ENCODE measurements at places on chromosomes 12 and 14. TPM values are rescaled to one million over a fixed set of nuclear protein-coding genes. Genes with fewer than 3 reads are reported as not detected.
A peak's percentile ranks its signal among the peaks of the same experiment; 100 is the strongest.

Gene CMAS
- total RNA-seq = 40.3 TPM

DNA sequence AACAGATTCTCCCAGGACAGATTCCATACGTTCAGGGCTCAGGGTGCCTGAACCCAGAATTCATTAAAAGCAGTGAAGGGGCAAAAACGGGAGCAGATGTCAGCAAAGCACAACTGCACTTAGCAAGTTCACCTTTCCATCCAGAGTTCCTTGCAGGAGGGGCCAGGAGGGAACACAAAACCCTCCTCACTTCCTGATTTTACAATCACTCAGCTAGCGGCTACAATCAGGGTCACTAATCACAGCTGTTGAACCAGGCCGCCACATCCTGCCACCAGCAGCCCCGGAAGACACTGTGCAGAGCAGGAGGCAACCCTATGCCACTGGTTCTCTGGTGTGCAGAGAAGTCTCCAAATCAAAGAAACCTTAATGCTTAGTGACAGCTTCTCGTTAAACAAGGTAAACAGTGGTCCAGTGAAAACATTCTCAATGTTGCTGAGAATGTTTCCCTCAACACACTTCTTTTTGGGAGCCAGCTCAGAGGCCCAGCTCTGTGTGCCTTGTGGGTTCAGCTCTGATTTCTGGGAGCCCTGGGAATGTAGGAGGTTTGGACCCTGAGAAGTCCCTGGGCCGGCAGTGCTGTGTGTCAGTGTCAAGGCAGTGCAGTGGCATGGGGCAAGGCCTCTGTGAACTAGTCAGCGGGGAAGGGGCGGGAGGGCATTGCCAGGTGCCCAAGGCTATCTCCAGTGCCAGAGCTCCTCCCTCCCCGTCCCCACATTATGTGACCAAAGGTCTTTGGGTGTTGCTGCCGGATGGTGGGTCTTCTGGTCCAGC is 54.5 kb downstream of the VCPKMT start:
- DNase-seq = peak; percentile 88

GRCh38 chr12:127830065-127830460 is 436.9 kb upstream of the TMEM132C start:
- no peak for DNase-seq

DNA sequence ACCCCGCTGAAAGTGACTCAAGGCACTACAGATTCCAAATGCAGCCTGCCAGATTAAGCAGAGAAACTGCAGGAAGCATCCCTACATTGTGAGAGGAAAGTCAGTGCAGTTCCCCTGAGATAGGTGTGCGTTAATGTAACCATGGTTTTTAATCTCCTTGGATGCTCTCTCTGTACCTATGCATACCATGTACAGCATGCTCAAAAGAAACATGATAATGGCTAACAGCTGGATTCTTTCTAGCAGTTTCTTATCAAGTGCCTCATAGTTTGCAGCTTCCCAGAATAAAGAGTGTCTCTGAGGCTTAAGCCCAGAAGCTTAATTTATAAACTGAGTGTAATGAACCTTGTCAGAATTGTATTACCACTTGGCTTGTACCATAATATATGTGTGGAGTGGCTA is 17.1 kb upstream of the MDM1 start:
- DNase-seq = no peak

DNA sequence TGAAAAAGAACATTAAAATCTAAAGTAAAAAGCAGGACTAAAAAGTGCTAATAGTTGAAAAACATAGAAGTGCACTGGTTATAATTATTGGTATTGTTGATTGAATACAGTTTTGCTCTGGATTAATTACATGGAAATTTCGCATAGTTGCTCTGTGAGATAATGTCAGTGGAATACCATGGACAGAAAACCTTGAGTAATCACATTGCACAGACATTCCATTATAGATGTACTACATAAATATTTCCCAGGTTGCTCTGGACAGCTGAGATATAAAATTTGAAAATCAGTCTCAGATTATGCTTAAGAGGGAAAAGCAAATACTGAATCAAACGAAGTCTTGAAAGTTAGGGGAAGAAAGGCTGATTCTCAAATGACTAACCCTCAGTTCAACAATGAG is 439.3 kb upstream of the FLRT2 start:
- no peak for DNase-seq

- no peak for DNase-seq
Measured at GRCh38 chr12:108309674-108310312, 29.3 kb downstream of the CMKLR1 start.

- no peak for DNase-seq
Measured at GRCh38 chr12:59626382-59626781, 30.6 kb downstream of the SLC16A7 start.

Gene PTPN21
- 0.53 TPM for total RNA-seq
